ENCODE measurements at places on chromosomes 7 and 10. TPM values are rescaled to one million over a fixed set of nuclear protein-coding genes. Genes with fewer than 3 reads are reported as not detected.

Gene UCN3
- not detected for total RNA-seq

Gene PON3
- 0.64 TPM for total RNA-seq

DNA sequence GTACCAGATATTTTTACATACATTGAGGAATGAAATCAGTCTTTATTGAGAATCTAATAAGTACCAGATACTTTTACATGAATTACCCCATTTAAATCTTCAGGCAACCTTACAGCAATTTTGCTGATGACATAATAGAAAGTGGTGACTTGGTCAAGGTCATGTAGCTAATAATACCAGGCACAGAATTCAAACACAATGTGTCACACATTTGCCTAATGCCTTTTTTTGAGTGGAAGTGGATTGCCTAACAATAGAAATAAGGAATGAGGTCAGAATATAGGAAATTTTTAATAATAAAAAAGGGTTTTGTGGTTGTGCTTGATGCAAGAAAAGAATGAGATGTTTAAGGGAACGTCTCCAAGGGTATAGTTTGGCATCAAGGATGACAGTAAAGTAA lies 466.6 kb upstream of the IGFBP3 start:
- DNase-seq, result no peak

- DNase-seq, result no peak
Observed at GRCh38 chr10:102643336-102644065, 778 bp upstream of the TRIM8 start.

- DNase-seq, result no peak
Observed at GRCh38 chr7:44216521-44217222, 15.9 kb downstream of the YKT6 start.

Gene TMEM248
- total RNA-seq, result 70.0 TPM

DNA sequence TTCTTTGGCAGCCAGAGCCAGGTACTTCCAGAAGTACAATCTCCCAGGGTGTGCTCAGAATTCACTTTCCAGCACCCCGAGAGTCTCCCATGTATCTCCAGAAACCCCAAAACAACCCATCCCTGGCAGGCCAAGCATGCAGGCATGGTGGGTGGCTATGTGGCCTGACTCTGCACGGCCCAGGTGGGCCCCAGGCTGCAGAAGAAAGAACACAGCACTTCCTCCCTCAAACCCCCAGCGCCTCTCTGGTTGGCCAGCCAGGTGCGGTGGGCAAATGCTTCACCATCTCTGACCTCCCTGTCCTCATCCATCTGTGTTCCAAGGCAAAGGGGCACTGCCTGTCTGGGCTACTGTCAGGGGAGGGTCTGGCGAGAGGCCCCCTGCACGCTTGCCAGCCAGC lies 100.3 kb downstream of the MKI67 start:
- no peak for DNase-seq

DNA sequence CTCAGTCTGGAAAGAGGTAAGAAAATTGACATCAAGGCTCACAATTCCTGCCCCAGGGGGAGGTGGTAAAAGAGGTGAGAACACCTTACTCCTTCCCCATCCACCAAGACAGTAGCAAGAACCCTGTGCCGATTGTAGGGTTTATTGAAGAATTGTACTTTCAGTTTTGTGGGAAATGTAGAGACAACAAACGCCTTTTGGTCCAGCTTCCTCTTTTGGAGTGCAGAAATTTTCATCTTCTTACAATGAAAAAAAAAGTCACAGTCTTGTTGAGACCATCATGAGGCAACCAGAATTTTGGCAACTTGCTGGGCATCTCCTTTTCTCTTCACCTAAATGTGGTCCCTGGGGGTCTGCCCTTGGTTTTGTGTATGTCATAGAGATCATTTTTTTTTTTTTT lies 217.7 kb downstream of the TMEM178B start:
- no peak for DNase-seq

DNA sequence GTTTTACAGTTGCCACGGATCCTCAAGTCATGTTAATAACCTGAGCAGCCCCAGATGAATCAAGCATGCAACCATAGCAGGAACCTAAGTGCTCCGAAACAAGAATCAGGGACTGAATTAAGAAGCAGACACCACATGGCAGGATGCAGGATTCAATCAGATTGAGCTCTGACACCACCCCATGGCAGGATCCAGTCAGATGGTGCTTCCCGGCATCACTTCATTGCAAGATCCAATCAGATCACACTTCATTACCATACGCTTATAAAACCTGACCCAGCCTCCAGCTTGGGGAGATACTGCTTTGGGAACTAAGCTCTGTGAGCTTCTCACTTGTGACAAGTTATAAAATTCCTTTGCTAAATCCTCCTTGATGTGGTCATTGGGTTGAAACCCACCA lies 55.3 kb downstream of the ABCB4 start:
- DNase-seq, result no peak
